ENCODE measurements at places on chromosomes 2 and 18.

GRCh38 chr2:54523324-54523959, 67.3 kb downstream of the SPTBN1 start:
- DNase-seq, result no peak

DNA sequence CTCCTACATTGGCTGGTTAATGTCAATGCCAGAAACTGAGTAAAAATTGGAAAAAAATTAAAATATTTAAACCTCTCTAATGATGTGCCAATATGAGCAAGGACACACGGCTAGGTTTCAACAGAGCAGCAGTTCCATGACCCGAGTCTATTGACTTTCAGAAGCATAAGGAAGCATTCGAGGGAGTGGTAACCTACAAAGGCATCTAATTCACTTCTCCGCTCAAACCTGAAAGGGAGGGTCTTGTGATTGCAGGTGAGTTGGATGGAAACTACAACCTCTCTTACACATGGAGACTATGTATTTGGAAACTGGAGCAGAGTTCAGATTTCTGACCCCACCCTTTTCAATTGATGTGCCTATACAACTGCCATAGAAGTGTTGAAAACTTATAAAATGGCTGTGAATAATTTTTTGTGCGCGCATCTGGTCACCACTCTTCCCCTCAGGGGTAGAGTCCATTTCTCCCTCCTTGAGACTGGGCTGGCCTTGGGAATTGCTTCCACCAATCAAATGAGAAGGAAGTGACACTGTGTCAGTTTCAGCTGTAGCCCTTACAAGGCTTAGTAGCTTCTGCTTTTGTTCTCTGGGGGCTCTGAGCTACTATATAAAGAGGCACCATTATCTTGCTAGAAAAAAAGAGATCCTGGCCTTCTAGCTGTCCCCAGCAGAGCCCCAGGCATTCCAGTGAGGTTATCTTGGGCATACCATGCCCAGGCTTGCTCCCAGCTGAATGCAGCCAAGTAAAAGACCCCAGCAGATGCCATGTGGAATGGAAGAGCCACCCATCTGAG, 278.0 kb downstream of the EPHA4 start:
- no peak for DNase-seq

DNA sequence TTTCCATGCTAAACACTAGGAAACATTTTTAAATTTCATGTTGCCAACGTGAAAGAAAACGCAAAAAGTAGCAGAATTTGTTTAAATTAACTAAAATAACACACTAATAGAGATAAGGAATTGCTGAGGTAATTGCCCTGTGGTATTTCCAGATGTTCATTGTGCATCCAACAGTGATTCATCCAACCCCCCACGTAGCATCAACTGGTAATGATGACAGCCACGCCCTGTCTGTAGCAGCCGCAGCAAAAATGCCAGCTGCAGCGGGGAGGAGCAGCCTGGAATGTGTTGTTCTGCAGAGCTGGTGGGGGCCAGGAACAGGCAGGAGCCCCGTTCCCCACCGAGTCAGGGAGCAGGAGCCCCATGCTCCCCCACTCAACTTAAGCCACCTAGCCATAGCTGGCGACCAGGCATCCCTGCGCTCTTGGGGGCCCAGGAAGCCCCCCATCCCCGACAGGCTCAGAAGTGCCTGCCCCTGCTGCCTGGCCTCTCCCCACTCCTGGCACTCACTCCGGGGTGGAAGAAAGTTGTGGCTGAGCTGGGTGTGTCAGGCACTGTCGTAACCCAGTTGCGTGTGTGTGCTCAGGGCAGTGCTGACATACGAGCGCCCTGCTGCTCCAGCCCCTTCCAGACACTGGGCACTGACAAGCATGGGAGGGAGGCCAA, 695.1 kb upstream of the ACVR2A start:
- no peak for DNase-seq

DNA sequence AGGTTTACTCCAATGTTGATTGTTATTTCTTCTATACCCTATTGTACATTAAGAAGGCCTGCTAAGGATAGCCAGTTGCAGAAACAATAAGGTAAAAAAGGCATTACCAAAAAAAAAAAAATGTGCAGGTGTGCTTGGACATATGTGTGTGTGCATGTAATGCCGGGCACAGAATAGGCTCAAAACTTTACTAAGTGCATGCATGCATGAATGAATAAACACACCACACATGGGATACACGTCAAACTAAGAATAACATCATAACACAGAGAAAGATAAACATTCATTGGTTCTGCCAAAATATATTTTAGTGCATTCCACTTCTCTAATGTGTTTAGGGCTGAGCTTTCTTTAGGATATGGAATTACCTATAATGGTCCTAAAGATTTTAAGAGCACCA, 298.2 kb downstream of the TCF4 start:
- DNase-seq, result no peak

DNA sequence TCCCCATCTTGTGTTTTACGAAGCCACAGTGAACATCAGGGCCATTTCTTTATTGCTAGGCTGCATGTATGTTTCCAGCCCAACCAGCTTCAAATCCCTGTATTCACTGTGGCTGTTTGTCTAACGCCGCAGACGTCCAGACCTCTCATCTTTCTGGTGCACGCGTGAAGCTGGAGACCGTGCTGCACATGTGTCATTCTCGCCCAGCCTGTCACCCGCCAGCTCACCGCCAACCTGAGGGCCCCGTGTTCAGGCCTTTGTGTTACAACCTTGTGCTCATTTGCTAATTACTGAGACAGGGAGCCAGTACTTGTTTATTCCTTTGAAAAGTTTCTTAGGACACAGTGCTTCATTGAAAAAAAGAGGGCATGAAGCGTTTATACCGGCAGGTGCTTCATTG, 21.4 kb downstream of the SALL3 start:
- DNase-seq, result no peak

Data from activated CD8-positive, alpha-beta T cell treated with anti-CD3 and anti-CD28 coated beads, Interleukin-2, amount 10 ng/mL, durations not matched to agents 7 days and 5 days (primary cell).